Neural crest cell (in vitro differentiated cells): ENCODE measurements at places on chromosomes 7 and 10. TPM values are rescaled to one million over a fixed set of nuclear protein-coding genes. Genes with fewer than 3 reads are reported as not detected.

DNA sequence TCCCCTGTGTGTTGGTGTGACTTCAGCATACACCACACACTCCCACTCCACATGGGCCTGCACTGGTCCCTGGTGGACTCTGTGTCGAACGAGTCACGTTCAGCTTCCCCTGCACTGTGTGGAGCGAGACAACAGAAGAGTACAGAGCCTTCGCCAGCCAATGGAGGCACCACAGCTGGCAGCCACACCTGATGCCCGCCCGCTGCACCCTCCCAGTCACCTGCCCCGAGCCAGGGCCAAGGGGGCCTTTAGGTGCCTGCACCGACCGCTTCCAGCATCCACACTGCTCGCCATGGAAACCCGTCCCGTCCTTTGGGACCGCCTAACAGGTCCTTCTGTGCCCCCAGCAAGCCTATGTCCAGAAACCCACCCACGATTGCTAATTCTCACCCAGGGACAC, 9.2 kb downstream of the FOXL3 start:
- H3K27ac ChIP-seq, result no peak overlapping the region
- no peak overlapping the region for H3K4me3 ChIP-seq
- no peaks in the 10 kb centered on the region for H3K4me1 ChIP-seq
- no peak for DNase-seq
- no peaks in the 10 kb centered on the region for H3K27me3 ChIP-seq

GRCh38 chr7:7830122-7830878, 111.9 kb upstream of the RPA3 start:
- peaks cover 4% of the 10 kb centered on the region for H3K4me1 ChIP-seq
- peaks cover under 1% of the 10 kb centered on the region for H3K36me3 ChIP-seq
- DNase-seq, result no peak
- H3K4me3 ChIP-seq, result no peak overlapping the region
- H3K27ac ChIP-seq, result no peak overlapping the region
- H3K27me3 ChIP-seq, result no peaks in the 10 kb centered on the region

GRCh38 chr7:13132314-13132713, 444.9 kb downstream of the ARL4A start:
- DNase-seq, result no peak
- H3K27ac ChIP-seq, result no peak overlapping the region
- H3K36me3 ChIP-seq, result no peaks in the 10 kb centered on the region
- H3K27me3 ChIP-seq, result no peaks in the 10 kb centered on the region

- H3K27me3 ChIP-seq, result no peaks in the 10 kb centered on the region
- no peak overlapping the region for H3K27ac ChIP-seq
- H3K4me3 ChIP-seq, result no peak overlapping the region
- no peak for DNase-seq
- H3K36me3 ChIP-seq, result peaks cover 21% of the 10 kb centered on the region
Observed at GRCh38 chr7:767941-768731, 41.1 kb upstream of the PRKAR1B start.

- DNase-seq, result no peak
- no peak overlapping the region for H3K27ac ChIP-seq
- H3K27me3 ChIP-seq, result peaks cover 3% of the 10 kb centered on the region
- H3K36me3 ChIP-seq, result no peaks in the 10 kb centered on the region
Observed at GRCh38 chr7:96361116-96361857, 39.4 kb upstream of the SLC25A13 start.

GRCh38 chr10:112184052-112184371, 447 bp upstream of the GPAM start:
- H3K27me3 ChIP-seq, result no peaks in the 10 kb centered on the region
- peaks cover 8% of the 10 kb centered on the region for H3K36me3 ChIP-seq
- H3K4me3 ChIP-seq, result peak overlapping the region; percentile 90
- peaks cover 22% of the 10 kb centered on the region for H3K4me1 ChIP-seq

The FAM25G gene
- not detected in 2 replicates for total RNA-seq

The MRPL32 gene
- total RNA-seq, result 50.1 and 52.6 TPM in 2 replicates
